Dermis blood vessel endothelial cell (primary cell): ENCODE measurements at places on chromosomes 2 and 18. TPM values are rescaled to one million over a fixed set of nuclear protein-coding genes. Genes with fewer than 3 reads are reported as not detected.

DNA sequence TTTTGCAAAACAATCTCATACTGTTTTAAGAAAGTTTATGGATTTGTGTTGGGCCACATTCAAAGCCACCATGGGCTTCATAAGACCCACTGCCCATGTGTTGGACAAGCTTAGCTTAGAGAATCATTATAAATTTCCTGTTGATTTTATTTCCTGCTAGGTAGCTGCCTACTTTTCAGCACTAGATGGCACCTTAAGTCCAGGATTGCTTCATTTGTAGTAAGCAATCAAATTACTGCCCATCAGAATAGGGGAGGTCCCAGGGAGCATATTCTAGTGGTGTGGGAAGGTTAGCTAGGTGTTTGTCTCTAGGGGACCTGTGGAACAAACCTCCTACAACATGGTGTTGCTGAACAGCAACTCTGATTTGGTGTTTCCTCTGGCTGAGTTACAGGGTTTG, 11.0 kb upstream of the DCDC2C start:
- DNase-seq, result peak; percentile 50

The CHPF gene
- 0.84 and 3.2 TPM in 2 replicates for total RNA-seq

GRCh38 chr2:237156031-237156856, 70.6 kb downstream of the COPS8 start:
- peak; percentile 73 for DNase-seq

DNA sequence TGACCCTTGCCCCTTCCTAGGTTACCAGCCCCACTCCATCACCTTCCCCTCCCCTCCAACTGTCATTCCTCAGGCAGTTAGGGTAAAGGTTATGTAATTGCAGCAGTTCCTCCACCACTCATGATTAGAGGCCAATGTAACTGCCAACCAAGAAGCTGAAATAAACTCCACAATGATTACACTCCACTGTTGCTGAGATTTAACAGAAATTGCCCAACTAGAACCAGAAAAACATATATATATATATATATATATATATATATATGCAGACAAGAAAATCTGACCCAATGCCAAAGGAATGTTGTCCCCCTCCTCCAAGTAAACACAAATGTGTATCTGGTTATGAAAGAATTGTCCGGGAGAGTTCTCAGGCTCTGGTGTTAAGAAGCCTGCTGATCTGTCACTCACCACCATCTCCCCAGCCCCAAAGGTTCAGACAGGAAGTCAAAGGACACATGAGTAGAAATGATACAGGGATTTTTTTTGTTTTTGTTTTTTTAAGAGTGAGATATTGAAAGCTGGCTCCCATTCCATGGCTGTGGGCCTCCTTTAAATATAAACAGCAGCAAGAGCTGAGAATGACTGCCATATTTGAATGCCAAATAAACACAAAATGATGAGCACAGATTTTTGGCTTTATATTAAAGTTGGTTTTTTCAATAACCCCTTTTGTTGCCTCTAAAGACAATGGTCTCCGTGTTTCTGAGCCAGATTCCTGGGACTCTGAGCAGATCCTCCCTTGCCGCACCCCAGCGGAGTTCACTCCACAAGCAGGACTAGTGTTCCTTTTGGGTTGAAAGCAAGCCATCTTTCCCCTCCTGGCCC, 127.2 kb upstream of the MAPRE2 start:
- DNase-seq, result no peak

- no peak for DNase-seq
These were observed 22.4 kb upstream of the SCYGR1 start for GRCh38 chr2:227410191-227410590.

DNA sequence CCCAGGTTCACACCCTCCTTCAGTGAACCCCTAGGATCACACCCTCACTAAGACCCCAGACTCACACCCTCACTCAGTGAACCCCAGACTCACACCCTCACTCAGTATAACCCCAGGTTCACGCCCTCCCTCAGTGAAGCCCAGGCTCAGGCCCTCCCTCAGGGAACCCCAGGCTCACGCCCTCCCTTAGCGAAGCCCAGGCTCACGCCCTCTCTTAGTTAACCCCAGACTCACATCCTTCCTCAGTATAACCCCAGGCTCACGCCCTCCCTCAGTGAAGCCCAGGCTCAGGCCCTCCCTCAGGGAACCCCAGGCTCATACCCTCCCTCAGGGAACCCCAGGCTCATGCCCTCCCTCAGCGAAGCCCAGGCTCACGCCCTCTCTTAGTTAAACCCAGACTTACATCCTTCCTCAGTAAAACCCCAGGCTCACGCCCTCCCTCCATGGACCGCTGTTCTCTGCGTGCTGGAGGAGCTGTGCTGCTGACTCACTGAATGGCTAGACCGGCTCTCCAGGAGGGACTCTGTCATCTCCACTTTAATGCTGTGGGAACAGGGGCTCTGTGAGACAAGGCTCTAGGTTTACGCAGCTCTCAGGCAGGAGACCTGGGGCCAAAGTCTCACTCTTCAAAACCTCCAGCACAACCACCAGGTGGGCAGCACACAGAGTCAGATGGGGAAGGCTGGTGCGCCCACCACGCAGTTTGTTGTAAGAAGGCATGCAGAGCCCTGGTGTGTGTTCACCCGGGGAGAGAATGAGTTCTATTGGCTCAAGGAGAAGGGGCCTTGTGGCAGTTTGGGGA, 506.9 kb upstream of the MYT1L start:
- DNase-seq, result no peak

- no peak for DNase-seq
These were observed 42.6 kb upstream of the MAP3K20 start for GRCh38 chr2:173033084-173033483.

DNA sequence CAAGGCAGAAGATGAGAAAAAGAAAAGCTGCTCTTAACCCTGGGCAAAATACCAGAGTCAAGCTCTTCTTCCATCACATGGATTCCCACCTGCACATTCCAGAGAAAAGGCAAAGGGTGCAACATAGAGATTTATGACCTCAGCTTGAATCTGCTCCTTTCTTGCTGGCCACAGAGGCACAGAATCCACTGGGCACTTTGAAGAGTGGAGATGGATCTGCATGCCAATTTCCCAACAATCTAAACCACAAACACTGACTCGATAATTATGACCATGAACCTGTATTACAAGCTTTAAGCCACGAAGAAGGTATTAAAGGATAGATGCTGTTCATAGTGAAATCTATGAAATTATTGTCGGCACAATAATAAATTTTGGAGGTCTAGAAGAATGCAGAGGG, 237.3 kb downstream of the PID1 start:
- DNase-seq, result no peak

- no peak for DNase-seq
These were observed 43.3 kb downstream of the TIMM21 start for GRCh38 chr18:74191577-74191976.

DNA sequence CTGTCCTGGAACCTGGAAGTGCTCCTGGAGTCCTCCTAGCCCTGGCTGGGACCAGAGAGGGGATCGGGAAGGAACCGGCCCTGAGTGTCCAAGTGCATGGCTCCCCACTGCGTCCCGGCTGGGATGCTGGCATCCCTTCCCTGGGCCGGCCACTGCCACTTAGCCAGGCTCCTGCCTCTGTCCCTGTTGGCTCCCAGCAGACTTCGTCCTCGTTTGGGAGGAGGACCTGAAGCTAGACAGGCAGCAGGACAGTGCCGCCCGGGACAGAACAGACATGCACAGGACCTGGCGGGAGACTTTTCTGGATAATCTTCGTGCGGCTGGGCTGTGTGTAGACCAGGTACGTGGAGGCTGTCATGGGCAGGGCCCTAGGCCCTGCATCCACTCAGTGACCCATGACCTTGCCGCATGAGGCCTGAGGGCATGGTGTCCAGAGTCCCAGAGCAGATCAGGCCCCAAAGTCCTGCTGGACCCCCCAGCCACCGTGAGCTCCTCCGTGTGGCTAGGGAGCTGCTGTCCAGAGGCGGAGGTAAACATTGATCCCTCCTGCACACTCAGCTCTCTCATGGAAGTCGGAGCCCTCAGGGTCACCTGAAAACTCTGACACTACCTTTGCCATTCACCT, 7.1 kb downstream of the ANO7 start:
- no peak for DNase-seq

GRCh38 chr2:39534095-39534711, 97.1 kb upstream of the MAP4K3 start:
- no peak for DNase-seq

- no peak for DNase-seq
These were observed 4.1 kb downstream of the DSG3 start for GRCh38 chr18:31451625-31452024.

The SERPINB10 gene
- total RNA-seq, result not detected in 2 replicates

The C2orf80 gene
- total RNA-seq, result not detected in 2 replicates

DNA sequence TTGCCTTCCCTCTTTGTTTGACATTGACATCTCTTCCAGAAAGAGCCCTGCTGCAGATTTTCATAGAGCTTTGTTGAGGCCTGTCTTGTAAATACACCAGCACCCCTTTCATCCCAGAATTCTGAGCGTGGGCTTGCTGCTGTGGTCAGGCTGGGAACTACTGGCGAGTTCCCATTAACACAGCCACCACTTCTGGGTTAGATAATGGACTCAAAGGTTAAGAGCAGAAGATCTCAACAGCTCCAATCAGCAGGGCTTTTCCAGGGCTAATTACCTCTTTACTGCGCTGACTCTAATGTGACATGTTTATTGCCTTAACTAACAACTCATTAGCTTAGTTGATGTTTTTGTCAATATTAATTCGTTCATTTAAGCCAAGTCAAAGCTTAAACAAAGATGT, 235.9 kb upstream of the BOD1L2 start:
- DNase-seq, result no peak

The SPHKAP gene
- total RNA-seq, result not detected in 2 replicates

The EGR4 gene
- total RNA-seq, result not detected in 2 replicates

- peak; percentile 4 for DNase-seq
These were observed at the start of gene PSMA8 for GRCh38 chr18:26133652-26134051. PSMA8 (plus strand) TSS chr18:26133869; CDS start chr18:26133966, 97 bp downstream.

- DNase-seq, result no peak
These were observed 70.6 kb downstream of the VWA3B start for GRCh38 chr2:98157557-98157956.

The FBXO48 gene
- total RNA-seq, result 0.34 and 0.42 TPM in 2 replicates

The SCTR gene
- total RNA-seq, result not detected in 2 replicates

DNA sequence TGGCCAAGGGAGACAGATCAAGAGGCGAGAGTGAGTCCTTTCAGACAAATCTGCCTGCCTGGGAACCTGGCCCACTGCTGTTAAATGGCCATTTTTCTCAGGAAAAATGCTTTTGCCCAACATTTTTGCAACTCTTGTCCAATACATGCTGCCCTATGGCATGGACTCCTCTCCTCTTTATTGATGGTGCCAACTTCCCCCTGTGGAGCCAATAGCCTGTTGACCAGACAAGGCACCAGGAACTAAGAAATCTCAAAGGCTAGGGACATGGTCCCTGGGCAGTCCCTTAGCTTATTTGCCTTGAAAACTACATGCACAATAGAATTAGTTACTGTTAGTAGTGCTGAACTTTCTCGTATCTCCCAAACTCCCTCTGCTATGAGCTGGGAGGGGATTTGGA, 91.8 kb upstream of the ACVR1C start:
- DNase-seq, result no peak

The RESP18 gene
- not detected in 2 replicates for total RNA-seq

The PLEK gene
- total RNA-seq, result 0.17 TPM in 1 of 2 replicates, not detected in the other

The HSPD1 gene
- 155 and 307 TPM in 2 replicates for total RNA-seq
